Gastroesophageal sphincter (tissue), 4 donors: ENCODE measurements at places on chromosomes 1 and 21. TPM values are rescaled to one million over a fixed set of nuclear protein-coding genes. Genes with fewer than 3 reads are reported as not detected.

- no peak for ATAC-seq
Measured at GRCh38 chr1:22120469-22120790, 22.5 kb downstream of the WNT4 start.

- no peak for ATAC-seq
Measured at GRCh38 chr1:107449326-107449725, 308.5 kb downstream of the NTNG1 start.

Gene PDPN
- total RNA-seq: 20.1 TPM

Gene AGT
- 11.3 TPM for total RNA-seq

Gene DENND2D
- 6.2 TPM for total RNA-seq
